ENCODE measurements at places on chromosomes 6 and 20.

DNA sequence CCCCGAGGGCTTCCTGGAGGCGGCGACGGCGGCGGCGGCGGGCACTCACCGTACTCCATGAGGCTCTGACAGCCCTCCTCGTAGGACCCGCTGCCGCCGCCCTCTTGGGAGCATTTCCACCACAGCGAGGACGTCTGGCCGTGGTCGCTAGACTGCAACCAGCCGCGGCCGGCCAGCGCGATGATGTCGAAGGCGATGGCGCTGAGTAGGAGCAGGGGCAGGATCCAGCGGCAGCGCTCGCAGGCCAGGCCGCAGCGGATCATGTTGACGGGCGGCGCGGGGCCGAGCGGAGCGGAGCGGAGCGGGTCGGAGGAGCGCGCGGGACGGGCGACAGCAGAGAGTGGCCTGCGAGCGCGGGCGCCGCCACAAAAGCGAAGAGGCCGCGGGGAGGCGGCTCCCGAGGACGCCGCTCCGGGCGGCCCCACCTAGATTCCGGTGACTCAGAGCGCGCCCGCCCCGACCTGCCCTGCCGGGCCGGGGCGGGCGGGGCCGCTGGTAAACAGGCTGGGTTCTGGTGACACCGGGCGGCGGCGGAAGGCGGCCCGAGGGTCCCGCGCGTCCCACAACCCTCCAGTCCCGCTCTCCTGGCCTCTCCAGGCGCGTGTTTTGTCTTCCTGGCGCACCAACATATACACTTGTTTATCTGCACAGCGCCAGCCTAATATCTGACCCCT, at the start of gene PERP:
PERP (minus strand) TSS at position 342 of the 674 bp plus-strand sequence; CDS start at position 263, 79 bp downstream.
- DNase-seq, result peak; percentile 59

DNA sequence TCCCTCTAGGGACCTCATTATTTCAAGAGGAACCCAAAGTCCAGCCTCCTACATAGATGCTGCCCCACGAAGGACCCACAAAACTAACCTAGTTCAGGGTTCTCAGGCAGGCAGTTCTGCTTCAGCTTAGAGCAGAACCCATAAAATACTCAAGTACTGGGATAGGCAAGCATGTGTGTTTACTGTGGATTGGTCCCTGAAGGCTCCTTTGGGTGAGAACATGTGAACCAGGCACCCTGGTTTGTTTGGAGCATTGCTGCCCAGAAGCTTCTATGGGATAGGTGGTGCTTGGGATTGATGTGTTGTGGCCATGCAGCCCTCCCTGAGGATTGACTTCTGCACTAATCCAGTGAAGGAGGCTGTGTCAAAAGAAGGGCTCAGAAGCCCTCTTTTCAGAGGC, 14.9 kb upstream of the EFHC1 start:
- no peak for DNase-seq

GRCh38 chr6:5138995-5139827, 54.1 kb downstream of the PPP1R3G start:
- no peak for DNase-seq

GRCh38 chr6:86715676-86716075, 221.7 kb upstream of the HTR1E start:
- DNase-seq, result no peak

- no peak for DNase-seq
These were observed 43.3 kb downstream of the IRAK1BP1 start for GRCh38 chr6:78910591-78911171.

DNA sequence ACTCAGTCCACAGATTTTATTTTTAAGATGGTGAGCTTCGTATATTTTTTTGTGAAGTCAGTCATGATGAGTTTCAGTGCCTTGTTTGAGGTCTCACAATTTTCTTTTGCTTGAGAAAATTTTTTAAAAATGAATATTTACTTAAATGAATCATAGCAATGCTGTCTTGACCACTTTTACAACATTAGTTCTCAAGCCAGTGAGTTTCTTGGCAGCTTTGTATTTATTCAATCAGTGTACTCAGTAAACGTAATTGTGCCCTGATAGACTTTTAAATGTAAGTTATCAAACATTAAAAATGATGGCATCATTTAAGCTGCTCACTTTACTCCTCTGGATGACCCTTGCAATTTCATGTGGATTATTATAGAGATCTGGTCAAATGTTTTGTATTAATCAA, 261.4 kb downstream of the KHDC1L start:
- DNase-seq, result no peak

GRCh38 chr6:53547811-53548496, 3.1 kb upstream of the GCLC start:
- peak; percentile 98 for DNase-seq

GRCh38 chr20:17854307-17854903, 114.2 kb downstream of the SNX5 start:
- no peak for DNase-seq

DNA sequence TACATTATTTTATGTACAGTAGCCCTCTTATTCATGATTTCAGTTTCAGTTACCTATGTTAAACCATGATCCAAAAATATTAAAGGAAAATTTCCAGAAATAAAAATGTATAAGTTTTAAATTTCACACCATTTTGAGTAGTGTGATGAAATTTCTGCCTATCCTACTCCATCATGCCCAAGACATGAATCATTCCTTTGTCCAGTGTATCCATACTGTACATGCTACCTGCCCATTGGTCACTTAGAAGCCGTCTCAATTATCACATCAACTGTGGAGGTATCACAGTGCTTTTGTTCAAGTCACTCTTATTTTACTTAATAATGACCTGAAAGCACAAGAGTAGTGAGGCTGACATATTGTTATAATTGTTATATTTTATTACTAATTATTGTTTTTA, 32.3 kb upstream of the PLCB4 start:
- DNase-seq, result no peak

DNA sequence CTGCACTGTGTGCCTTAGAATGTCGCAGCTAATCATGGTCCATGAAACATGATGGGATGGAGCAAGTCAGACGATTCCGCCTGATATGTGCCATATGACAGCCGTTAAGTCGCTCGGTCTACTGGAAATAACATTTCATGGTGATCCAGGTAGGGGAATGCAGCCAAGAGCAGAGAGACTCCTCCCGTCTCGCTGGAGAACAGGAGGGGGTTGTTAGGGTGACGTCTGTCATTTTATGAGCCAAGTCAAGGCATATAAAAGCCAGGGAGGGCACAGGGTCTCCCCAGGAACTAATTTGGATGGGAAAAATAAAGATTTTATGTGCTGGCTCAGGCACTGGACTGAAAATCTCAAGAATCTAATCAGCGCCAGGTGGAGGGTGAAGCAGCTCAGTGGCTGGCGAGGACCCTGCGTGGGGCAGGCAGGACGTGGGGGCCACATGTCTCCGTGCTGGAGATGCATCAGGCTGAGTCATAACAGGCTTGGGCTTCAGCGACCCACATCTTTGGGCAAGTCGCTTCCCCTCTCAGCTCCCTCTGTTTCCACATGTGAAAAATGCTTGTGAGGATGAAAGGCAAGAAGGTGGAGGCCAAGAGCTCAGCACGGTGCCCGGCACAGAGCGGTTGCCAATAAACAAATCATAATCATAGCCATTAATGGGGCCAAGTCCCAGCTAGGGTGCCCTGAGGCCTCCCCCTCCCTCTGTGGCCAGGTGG, 234.6 kb downstream of the ANKRD60 start:
- no peak for DNase-seq
